Activated T-cell treated with anti-CD3 and anti-CD28 coated beads, Interleukin-2, amount 50 U/mL, for 1 hour (primary cell): ENCODE measurements at places on chromosomes 7 and 10.
A peak's percentile ranks its signal among the peaks of the same experiment; 100 is the strongest.

DNA sequence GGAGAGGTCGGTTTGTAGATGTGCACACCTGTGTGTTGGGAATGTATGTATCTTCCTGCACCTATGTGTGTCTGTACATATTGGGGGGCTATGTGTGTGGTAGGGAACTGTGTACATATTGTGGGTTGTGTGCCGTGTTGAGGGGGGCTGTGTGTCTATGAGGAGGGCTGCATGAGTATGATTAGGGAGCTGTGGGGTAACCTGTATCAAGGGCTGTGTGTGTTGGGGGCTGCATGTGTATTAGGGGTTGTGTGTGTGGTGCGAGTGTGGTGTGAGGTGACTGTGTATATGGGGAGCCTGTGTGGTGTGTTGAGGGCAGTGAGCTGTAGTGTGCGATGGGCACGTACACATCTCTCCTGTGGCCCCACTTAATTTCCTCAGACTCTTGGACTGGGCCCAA lies 22.2 kb upstream of the PAX2 start:
- no peak for DNase-seq

GRCh38 chr7:128862571-128863432 lies at the start of gene ATP6V1F:
Gene ATP6V1F, plus strand, starts transcription at chr7:128862856. Its CDS starts 49 bp downstream, at chr7:128862905.
- DNase-seq: peak; percentile 100

- no peak for DNase-seq
Observed at GRCh38 chr7:2444476-2444875, 31.7 kb downstream of the GRIFIN start.

GRCh38 chr7:108488768-108489538 lies 32.7 kb upstream of the NRCAM start:
- DNase-seq: no peak

GRCh38 chr10:13634207-13634606 lies 47.4 kb downstream of the PRPF18 start:
- no peak for DNase-seq

DNA sequence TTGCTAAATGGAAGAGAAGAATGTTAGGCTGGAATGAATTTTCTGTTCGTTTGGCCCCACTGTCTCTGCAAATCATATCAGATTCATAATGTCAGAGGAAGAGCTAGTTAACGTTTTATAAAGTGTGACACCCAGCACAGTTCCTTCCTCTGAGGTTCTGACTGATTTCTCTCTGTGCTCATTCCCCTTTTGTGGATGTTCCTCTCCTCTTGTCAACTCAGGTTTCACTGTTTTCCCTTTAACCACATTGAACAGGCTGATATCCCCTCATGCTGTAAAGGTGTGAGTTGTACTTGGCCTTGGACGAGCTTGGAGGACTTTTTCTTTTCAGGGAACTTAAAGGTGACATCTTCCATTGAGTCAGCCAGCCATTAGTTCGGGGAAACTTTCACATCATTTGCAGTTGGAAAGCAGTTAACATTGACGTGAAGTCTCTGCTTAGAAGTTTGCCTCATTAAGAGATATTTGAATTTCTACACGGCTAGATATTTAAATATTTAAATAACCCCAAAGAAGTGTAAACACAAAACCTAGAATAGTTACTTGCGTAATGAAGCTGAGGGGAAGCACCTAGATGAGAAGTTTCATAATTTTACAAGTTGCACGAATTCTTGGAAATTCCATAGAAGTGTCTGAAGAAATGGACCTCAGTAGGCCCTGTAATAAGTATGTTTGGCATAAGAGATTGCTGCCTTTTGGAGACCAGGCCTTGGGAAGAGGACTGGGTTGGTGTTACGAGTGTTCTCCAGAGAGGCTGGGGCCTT lies 101.5 kb upstream of the EGR2 start:
- no peak for DNase-seq

GRCh38 chr10:18501198-18501597 lies 150.2 kb downstream of the NSUN6 start:
- DNase-seq: no peak
